ENCODE measurements at places on chromosomes 7 and 10. TPM values are rescaled to one million over a fixed set of nuclear protein-coding genes. Genes with fewer than 3 reads are reported as not detected.

GRCh38 chr10:88642963-88643362 lies 21.3 kb upstream of the LIPF start:
- no peak for DNase-seq

DNA sequence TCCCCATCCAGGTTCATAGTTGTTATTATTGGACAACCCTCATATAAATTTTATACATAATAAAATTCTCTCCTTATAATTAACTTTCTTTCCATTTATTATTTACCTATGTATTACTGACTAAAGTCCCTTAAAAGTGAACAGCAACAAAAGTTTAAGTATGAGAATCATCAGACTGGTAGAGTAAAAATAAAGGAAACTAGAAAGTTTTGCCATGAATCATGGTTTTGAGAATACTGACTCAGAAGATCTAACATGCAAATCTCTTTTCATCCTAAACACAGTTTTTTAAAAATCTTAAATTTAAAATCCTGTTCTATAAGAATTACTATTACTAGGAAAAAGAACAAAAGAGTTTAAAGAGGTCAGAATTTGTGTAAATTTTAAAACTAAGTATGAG lies 32.1 kb downstream of the HERC4 start:
- DNase-seq, result no peak

DNA sequence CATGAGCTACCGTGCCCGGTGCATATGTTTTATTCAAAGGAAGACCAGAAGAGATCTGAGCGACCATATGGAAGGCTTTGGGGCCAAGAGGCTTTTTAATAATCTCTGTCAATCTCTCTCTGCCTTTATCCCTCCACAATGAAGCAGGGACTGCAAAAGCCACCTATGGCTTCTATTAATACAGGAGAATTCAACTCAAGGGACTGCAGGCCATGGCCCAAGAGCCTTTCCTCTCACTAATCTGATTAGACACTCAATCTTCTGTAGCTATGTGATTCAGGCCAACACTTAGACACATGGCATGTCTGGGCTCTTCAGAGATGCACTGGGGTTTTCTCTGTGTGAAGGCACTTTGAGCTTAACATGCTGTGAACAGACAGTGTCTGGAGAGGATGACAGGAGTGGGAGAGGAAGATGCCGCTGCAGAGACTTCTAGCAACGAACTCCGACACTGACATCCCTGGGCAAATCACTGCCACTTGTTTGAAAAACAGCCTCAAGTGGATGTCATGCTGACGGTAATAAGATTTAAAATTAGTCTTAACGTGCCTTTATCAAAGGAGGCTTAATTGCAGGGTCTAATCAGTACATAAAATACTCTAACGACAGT lies 114.4 kb upstream of the AOAH start:
- no peak for DNase-seq

GRCh38 chr7:44329888-44330287 lies 4.5 kb upstream of the CAMK2B start:
- no peak for DNase-seq

DNA sequence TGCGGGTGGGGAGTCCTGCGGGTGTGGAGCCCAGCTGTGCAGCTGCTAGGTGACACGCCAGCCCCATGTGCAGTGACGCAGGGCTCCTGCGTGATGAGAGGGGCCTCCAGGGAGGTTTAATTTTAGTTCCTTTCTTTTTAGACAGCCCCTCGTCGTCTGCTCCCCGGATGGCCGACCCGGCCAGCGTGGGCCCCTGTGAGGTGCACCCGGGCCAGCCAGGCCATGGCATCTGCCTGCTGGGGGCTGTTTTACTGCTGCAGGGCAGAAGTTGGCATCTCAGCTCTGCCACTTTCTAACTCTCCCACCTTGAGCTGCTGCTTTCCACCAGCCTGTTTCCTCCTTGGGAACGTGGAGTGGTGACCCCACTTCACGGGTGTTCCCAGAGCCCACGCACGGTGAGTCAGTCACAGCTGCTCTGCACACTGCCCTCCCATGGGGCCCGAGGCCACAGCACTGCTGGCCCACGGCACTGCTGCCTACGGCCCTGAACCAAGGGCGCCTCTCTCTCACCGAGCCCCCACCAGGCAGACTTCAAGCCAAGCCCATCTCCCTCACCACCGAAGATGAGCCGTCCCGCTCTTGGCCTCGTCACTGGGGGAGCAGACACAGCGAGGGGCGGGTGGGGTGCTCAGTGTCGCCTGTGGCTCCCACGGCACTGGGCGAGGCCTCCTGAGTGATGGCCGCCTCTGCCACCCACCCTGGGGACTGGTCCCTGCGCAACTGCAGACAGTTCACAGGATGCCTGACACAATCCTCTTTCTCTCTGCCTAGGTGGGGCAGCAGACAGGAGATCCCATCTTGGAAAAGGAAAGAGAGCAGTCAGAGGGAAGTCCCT lies 21.3 kb downstream of the CYP2W1 start:
- no peak for DNase-seq

- no peak for DNase-seq
These were observed 93.8 kb upstream of the CNTNAP2 start for GRCh38 chr7:146022776-146023175.

- no peak for DNase-seq
These were observed 116.7 kb downstream of the TNS3 start for GRCh38 chr7:47465191-47465590.

DNA sequence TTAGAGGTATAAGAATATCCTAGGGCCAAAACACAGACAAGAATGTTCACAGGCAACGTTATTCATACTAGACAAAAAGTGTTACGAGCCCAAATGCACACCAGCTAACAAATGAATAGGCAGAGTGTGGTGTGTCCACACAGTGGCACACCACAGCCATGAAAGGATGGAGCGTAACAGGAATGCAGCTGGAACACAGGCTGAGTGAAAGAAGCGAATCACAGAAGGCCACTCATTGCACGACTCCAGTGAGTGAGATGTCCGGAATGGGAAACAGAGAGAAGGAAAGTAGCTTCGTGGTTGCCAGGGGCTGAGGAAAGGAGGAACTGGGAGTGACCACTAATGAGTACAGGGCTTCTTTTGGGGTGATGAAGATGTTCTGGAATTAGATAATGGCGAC lies 198.8 kb downstream of the TNS3 start:
- no peak for DNase-seq

GRCh38 chr7:141097430-141097829 lies 23.6 kb downstream of the TMEM178B start:
- no peak for DNase-seq

DNA sequence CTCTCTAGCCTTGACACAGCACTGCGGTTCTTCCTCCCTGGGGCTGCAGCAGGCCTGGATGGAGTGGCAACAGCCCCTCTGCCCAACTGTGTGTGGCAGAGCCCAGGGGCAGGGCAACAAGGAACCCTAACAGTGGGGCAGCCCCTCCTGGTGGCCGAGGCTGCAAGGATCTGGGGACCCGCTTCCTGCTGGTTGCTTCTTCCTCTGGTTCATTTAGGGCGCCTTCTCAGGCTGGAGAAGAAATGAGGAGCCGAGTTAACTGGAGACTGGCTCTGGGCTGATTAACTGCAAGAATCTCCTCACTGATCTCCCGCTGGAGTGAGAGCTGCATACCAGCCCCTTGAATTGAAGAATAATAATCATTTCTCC lies 80.1 kb upstream of the EMX2 start:
- peak; percentile 42 for DNase-seq

DNA sequence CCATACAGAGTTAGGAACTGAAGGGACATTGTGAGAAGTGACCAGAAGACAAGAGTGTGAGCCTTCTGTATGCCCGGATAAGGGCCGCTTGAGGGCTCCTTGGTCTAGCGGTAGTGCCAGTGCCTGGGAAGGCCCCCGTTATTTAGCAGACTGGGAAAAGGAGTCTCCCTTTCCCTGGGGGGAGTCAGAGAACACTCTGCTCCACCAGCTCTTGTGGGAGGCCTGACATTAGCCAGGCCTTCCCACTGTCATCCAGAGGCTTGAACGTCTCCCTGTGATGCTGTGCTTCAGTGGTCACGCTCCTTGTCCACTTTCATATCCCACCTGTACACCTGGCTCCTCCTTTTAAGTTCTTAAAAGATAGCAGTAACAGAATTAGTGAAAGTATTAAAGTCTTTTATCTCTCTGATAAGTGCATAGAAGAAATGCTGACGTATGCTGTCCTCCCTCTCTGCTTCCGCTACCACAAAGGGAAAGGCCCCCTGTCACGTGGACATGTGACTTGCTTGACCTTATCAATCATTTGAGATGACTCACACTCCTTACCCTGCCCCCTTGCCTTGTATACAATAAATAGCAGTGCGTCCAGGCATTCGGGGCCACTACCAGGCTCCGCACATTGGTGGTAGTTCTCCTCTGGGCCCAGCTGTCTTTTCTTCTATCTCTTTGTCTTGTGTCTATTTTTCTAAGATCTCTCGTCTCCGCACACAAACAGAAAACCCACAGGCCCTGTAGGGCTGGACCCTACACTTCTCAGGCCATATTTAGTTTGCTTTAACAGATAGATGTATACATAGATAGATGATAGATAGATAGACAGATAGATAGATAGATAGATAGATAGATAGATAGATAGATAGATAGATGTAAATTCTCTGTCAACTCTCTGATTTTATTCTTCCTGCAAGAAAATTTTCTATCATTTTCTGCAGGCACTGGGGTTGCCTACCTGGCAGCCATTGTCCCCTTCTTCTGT lies 131.5 kb upstream of the JCAD start:
- no peak for DNase-seq

DNA sequence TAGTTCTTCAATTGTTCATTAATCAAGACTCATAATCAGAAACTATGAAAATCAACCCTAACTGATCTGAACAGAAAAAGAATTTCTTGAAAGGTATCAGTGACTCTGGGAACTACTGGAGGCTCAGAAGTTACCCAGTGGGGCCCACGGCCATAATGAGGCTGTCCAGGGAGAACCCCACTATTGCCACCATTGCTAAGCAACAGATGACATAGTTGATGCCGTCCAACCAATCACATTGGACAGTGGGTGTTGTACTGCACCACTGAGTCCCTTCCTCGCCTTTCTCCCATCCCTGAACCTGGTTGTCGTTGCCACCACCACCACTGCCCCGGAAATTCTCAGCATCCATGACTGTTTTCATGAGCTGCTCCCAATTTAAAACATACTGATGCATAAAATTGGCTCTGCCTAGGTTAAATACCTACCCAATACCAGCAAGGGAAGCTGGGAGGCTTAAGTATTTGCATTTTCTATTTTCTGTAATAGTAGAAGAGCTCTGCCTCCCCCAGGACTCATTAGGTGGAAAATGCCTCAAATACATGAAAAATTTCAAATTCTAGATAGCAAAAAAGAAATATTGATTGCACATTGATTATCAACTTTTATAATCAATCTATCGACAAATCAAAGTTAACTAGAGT lies 26.7 kb upstream of the USP6NL start:
- DNase-seq, result no peak

DNA sequence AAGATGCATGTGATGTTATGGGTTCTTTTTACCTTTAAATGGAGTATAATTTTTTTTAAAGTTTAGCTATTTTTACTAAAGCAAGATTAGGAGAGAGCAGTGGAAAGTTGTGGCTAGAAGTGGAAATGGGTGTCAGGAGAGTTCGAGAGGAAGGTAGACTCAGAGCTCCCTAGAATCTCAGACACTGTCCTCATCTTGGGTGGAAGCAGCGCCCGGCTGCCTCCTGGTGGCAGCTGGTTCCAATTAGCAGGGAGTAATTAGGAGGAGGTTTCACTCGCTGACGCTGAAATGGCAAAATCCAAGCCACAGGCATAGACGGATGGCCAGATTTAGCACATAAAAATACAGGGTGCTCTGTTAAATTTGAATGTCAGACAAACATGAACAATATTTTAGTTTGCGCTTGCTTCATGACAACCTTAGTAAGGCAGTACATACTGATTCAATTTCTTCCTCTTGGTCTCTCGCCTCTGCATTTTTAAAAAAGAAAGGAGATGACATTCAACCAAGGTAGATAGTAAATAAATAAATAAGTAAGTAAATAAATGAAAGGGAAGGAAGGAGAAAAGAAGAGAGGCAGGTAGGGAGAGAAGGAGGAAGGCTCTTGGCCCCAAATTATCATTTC lies 58.5 kb downstream of the LGI1 start:
- DNase-seq, result peak; percentile 62

DNA sequence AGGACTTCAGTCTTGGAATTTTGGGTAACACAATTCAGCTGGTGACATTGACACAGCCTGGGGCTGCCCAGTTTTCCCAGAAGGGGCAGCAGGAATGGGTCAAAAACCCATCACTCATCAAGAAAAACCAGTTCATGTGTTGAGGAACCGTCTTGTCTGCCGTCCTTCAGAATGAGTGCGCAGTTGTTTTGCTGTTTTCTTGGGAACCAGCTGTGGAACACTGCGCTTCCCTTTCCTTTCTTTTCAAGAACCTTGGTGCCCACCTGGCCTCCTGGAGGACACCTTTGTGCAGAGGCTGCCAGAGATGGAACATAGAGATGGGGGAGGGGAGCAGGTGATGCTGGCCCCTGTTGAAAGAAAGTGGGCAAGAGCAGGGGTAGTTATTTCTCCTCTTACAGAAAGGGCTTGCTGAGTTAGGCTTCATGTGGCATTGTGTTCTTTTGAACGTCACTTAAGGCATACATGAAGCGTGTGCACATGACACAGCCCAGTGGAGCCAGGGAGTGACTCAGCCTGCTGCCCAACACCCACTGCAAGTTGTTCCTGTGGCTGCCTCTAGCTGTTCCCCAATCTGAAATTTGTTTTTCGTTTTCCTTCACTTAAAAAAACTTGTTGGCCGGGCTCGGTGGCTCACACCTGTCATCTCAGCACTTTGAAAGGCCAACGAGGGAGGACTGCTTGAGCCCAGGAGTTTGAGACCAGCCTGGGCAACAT lies 87.4 kb upstream of the TNS3 start:
- DNase-seq, result no peak

DNA sequence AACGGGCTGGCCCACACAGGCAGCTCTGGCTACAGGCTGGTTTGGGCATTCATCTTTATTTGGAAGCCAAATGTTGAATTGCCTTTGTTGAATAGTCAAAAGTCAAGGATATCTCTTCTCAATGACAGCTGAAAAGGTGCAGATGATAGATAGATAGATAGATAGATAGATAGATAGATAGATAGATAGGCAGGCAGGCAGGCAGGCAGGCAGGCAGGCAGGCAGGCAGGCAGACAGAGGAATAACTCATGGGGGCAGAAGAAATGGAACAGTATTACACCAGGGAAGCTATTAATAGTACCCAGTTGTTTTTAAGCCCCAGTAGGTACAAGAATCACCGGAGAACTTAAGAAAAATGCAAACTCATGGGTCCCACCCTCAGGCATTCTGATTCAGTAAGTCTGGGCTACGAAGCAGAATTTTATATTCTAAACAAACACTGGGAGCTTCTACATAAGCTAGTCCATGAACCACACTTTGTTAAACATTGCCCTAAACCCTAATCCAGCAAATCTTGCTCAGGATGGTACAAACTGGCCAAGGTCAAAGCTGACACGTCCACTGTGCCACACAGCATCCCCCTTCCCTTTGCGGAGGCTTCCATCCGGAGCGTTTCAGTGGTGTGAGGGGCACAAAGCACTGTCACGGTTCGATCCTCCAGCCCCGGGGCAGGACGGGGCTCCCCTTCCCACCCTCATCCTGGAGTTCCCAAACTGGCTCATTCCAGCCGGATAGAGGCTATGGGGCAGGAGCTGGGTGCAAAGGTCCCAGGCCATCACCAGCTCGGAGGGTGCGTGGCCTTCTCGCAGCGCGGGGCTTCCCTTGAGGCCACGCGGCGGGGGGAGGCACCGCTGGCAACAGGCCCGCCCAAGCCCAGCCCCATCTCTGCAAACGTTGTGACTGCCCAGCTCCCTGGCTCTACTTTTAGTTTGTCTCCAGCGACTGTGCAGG lies 6.7 kb downstream of the PRKAG2 start:
- DNase-seq, result no peak

GRCh38 chr10:114157912-114158311 lies 16.1 kb downstream of the CCDC186 start:
- no peak for DNase-seq

Gene CLRN3
- total RNA-seq, result not detected

Gene WNT8B
- total RNA-seq, result 1.1 TPM

Gene SFXN2
- total RNA-seq, result 15.9 TPM

Gene TMEM273
- 0.27 TPM for total RNA-seq

Gene MYH16
- total RNA-seq, result not detected

All from WTC11 (cell line).